Endothelial cell of umbilical vein (primary cell): ENCODE measurements at places on chromosomes 12 and 14. TPM values are rescaled to one million over a fixed set of nuclear protein-coding genes. Genes with fewer than 3 reads are reported as not detected.

HHIPL1 gene
- total RNA-seq = 2.0 and 2.1 TPM in 2 replicates

OLR1 gene
- total RNA-seq = not detected in 2 replicates

NABP2 gene
- 41.0 and 42.4 TPM in 2 replicates for total RNA-seq

TC2N gene
- total RNA-seq = 0.40 TPM in 1 of 2 replicates, not detected in the other
